HT-29 (cell line): ENCODE measurements at places on chromosomes 5 and 9. TPM values are rescaled to one million over a fixed set of nuclear protein-coding genes. Genes with fewer than 3 reads are reported as not detected.

The FCN2 gene
- total RNA-seq = not detected in 2 replicates

The SRD5A1 gene
- total RNA-seq = 41.9 and 67.3 TPM in 2 replicates

The ZNF454 gene
- total RNA-seq = not detected in 2 replicates

DNA sequence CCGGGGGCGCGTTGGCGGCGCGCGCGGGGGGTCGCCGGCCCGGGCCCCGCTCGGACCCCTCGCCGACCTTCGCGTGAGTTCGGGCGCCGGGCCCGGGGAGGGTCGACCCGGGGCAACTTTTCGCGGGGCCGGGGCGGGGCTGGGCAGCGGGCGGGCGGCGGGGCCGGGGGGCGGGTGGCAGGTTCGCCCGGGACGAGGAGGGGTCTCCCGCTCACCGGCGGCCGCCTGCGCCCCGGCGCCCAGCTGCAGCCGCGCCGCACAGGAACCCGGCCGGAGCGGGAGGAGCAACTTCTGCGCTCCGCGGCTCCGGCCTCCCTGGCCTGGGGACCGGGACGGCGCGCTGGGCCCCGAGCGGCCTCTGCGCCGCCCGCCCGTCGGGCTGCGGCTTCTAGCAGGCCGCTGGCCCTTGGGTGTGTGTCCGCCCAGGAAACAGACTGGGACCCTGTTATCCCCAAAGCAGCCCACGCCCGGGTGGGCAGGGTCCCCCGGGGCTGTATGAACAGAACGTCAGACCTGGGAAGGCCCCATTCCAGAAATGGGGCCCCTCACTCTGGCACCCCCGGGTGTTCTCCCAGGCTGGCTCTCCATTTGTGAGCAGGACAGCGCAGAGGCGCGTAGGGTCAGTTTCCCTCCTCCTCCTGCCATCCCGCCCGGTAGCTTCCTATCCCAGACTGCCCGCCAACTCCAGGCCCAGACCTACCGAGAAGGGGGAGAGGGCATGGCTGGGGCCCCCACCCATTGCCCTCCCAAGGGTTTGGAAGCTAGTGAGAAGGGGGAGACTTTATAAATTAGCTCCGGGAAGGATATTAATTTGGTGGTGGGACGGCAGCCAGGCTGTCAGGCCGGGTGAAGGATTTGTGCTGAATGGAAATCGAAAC lies 708 bp downstream of the RXRA start:
- peak; percentile 45 for DNase-seq

DNA sequence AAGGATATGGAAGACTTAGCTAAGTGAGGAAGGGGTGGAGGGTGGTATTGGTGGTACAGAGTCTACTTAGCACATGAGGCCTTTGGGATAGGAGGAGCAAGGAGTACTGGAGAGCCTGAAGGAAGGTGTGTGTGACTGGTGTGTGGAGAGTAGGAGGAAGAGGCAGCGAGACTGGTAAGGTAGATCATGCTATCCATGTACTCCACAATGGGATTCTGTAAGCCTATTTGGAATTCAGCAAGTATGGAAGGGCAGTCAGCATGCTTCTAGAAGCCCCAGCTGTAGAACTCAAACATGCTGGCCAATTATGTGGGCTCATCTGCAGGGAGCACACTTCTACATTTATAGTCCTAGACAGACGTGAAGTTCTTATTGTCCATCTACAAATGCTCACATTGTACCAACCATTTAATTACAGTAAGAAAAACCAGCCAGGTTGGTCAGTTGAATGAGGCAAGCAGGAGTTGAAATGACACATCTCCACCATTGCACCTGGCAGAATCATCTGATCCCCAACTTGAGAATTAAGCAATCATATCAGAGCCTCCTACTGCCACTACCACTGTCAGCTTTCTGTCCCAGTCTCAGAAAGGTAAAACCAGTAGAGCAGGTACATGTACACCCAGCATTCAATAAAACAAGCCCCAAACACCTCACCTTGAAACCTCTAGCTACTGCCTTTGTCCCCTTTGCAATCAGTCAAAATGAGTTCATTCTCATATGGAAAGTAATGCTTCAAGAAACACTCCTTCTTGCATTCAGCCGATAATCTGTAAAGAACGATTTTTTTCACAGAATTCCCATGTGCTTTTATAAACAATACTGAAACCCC lies 60.9 kb upstream of the GLRX start:
- no peak for DNase-seq

GRCh38 chr5:169785771-169786618 lies 148.9 kb downstream of the DOCK2 start:
- no peak for DNase-seq

DNA sequence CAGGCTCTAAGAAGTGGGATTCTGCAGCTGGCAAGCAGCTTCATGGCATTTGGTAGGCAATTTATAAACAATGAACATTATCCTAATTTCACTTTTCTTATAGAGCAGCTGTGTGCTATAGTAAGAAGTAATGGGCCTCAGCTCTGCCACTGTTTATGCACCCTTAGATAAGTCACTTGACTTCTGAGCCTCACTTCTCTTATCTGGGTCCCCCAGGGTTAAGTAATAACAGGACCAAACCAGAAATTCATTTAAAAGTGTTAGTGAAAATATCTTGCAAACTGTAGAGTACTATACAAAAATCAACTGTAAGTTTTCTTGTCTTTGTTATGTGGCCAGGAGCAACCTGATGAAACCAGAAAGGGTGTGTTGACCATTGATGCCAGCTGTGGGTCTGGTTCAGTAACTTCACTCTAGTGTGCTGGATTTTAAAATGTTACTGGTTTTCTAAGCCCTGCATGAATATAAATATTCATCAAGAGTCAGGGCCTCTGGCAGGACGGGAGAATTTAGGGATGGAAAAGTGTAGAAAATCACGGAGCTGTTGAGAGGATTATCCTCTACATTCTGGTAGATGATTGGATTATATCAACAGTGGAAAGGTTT lies 24.2 kb downstream of the TNFAIP8 start:
- DNase-seq = no peak

GRCh38 chr5:35736280-35736679 lies 118.6 kb downstream of the SPEF2 start:
- no peak for DNase-seq

DNA sequence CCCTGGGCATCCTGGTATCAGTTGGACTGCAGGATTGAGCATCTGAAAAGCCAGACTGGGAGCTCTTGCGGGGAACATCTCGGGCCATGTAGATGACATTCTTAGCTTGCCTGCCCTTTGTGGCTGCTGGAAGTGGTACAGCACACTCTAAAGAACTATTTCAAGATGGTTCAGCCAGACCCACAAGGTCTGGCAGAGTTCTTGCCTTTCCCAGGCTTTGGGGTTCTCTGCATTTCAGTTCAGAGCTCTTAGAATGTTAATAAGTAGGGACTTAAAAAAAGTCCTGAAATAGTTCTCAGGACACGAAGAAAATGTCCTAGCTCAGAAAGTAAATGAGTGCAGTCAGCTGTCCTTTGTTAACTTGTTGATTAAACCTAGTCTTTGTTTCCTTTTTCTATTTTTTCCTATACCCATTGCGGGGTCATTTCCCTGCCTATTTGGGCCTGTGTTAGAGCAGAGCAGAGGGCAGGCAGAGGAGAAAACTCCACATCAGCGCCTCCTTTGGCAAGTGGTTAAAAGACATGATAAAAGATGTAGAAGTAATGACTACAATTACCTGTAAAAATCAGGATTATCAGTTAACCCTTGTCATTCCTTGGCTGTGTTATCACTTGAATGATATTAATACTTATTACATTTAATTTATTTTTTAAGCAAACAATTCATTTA lies 291.5 kb downstream of the ZSWIM6 start:
- DNase-seq = peak; percentile 40

GRCh38 chr9:35277628-35278359 lies 116.0 kb downstream of the UNC13B start:
- DNase-seq = no peak

DNA sequence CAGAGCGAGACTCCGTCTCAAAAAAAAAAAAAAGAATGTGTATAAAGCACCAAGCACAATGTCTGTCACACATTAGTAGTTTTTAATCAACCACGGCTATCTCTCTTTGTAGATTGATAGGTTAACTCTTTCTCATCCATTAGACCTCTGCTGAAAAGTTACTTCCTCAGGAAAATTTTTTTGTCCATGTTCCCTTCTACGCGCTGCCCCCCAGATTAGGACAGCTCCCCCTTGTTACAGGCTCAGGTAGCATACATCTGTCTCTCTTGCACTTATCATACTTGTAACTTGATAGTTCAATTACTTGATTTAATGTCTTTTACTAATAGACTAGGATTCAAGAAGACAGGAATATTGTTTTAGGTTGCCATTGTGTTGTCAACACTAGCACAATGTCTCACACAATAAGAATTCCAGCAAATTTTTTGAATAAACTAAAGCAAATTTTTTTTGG lies 1.5 kb downstream of the SPDL1 start:
- no peak for DNase-seq

GRCh38 chr9:136204838-136205706 lies at the start of gene LHX3:
TSS of gene LHX3 (minus strand) at chr9:136205128. CDS start at chr9:136205012, 116 bp downstream.
- DNase-seq = no peak
